Left colon (tissue), 2 donors: ENCODE measurements at places on chromosomes 5 and 9. TPM values are rescaled to one million over a fixed set of nuclear protein-coding genes. Genes with fewer than 3 reads are reported as not detected.

IFNA13 gene
- total RNA-seq, result not detected

TSSK1B gene
- not detected for total RNA-seq

MYOZ3 gene
- 0.31 TPM for total RNA-seq

ZNF189 gene
- 14.1 TPM for total RNA-seq

LCN15 gene
- 8.0 TPM for total RNA-seq

HAVCR1 gene
- 3.9 TPM for total RNA-seq

NOTCH1 gene
- total RNA-seq, result 72.2 TPM

SPINK4 gene
- 146 TPM for total RNA-seq

PAEP gene
- total RNA-seq, result not detected

ORM2 gene
- not detected for total RNA-seq

PTPA gene
- 90.8 TPM for total RNA-seq

CCDC127 gene
- total RNA-seq, result 3.7 TPM

ANKRD31 gene
- not detected for total RNA-seq

IL4 gene
- not detected for total RNA-seq

CNTFR gene
- 6.4 TPM for total RNA-seq

OR4F3 gene
- total RNA-seq, result not detected

GGTA1 gene
- 5.6 TPM for total RNA-seq

ISL1 gene
- total RNA-seq, result 0.52 TPM
